ENCODE measurements at places on chromosomes 5 and 9. TPM values are rescaled to one million over a fixed set of nuclear protein-coding genes. Genes with fewer than 3 reads are reported as not detected.

KCNN2 gene
- 4.5 TPM for polyA plus RNA-seq

PFN3 gene
- polyA plus RNA-seq: not detected

PCDHAC2 gene
- 3.1 TPM for polyA plus RNA-seq

DMRT3 gene
- polyA plus RNA-seq: not detected

MARCHF3 gene
- 5.9 TPM for polyA plus RNA-seq

LMX1B gene
- 0.21 TPM for polyA plus RNA-seq

DNA sequence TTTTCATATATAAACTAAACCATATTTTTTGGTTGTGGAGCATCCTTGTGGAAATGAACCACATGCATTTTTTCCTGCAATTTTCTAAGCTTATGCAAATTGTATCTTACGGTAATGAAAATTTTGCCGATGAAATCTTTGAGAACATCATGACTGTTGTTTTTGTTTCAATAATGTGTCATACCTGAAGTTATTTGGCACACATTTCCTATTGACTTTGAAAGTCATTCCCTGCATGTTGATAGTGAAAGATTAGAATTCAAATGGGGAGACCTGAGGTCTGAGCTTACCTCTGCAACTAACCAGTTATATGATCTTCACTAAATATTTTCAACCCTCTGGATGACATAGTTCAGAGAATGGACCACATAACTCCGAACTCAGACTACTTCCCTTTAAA lies 88.5 kb downstream of the PRR16 start:
- H3K36me3 ChIP-seq: no peaks in the 10 kb centered on the region
- H3K4me1 ChIP-seq: no peaks in the 10 kb centered on the region
- no peaks in the 10 kb centered on the region for H3K27me3 ChIP-seq
- no peak overlapping the region for H3K4me3 ChIP-seq
- DNase-seq: no peak

GRCh38 chr9:131406563-131407436 lies 12.9 kb downstream of the PRRC2B start:
- no peak for DNase-seq
- H3K27ac ChIP-seq: peak overlapping the region; percentile 53
- peaks cover 91% of the 10 kb centered on the region for H3K4me1 ChIP-seq
- no peak overlapping the region for H3K4me3 ChIP-seq
- no peaks in the 10 kb centered on the region for H3K27me3 ChIP-seq

DNA sequence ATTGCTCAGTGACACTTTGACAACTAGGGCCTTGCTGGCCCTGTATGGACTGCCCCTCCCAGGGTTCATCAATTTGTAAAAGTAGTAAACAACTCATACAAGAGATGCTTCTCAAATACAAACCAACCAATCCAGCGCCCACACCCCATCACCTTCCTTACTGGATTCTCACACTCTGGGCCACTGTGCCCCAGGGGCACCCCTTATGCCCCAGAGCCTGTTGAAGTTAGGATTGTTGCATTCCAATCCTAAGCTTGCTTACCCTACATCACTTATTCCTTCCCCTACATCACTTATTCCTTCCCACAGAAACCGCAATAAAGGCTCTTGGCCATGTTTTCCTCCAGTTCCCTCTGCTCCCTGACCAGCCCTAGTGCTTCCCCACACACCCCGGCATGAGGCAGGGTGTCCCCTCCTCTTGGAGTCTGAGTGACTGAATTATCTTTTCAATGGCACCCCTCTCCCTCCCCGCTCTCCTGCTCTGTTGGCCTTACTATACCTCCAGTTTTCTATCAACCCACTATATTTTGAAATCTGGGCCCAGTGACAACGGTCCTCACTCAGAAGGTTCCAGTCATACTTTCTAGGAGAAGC lies 182.4 kb upstream of the S1PR3 start:
- H3K27ac ChIP-seq: no peak overlapping the region
- no peaks in the 10 kb centered on the region for H3K4me1 ChIP-seq
- no peak for DNase-seq
- H3K4me3 ChIP-seq: no peak overlapping the region

DNA sequence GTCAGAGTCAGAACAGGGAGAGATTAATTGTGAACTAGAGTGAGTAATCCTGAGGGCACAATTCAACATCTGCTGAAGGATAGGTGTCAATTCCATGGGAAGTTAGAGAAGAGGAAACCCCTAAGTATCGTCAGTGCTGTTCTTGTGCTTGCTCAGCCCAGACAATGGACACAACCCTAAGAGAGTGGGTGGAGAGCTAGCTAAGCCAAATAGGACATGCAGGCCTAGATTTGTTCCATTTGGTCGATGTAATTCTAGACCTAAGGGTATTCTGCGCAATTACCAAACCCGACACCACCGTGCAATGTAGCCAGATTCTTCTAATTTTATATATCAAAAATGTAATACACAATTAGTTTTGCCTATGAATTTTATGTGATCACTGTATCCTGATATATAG lies 431.6 kb downstream of the SH3GL2 start:
- no peaks in the 10 kb centered on the region for H3K36me3 ChIP-seq
- no peaks in the 10 kb centered on the region for H3K4me1 ChIP-seq
- no peaks in the 10 kb centered on the region for H3K27me3 ChIP-seq

DNA sequence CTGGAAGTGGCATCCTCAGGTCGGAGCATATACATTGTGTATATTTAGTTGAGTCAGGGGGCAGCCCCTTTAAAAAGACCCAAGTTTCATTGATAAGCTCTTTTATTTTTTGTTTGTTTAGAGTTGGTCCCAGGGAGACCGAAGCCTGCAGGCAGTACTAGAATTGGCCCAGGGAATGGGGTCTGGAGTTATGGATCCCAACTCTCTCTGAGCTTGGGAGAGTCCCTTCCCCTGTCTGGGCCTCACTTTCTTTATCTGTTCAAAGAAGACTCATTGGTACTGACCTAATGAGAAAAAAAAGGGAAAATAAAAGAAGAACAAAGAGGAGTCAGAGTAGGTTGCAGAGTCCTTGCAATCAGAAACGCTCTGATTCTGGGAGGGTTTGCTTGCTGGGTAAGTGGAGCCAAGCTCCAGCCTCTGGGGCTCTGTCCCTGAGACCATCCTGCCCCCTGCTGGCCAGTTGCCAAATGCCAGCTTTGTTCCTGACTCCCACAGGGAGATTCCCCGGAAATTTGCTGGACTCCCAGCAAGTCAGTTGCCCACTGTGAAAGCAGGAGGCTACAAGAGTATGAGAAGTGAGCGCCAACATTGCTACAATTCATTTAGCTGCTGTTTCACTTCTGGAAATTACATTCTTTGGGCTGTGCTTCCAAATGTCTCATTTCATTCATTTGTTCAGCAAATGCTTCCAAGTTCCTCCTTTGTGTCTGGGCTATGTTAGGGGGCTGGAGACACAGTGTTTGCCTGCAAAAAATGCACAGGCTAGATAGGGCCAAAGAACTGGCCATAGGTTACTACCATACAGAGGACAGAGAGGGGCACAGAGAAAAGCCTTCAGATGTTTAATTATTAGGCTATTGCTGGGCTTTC lies 156.2 kb downstream of the MELK start:
- peak; percentile 55 for DNase-seq
- H3K4me3 ChIP-seq: no peak overlapping the region
- no peak overlapping the region for H3K27ac ChIP-seq

DNA sequence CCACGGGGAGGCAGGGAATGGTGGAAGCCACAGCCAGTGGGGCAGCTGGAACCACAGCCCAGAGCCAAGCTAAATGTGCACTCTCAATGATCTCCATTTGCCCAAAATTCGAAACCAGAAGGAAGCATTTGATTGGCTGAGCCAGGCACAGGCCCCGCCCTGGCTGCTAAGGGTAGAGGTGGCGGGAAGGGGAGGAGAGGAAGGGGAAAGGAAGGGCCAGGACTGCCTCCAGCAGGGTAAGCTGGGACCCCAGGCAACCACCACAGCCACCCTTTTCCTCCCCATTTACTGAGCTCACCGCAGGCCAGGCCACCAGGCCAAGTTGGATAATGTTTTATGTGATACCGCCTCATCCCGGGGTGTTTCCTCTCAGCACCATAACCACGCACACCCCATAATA lies 100.3 kb upstream of the RAPGEF1 start:
- H3K36me3 ChIP-seq: no peaks in the 10 kb centered on the region
- no peaks in the 10 kb centered on the region for H3K27me3 ChIP-seq
- H3K4me1 ChIP-seq: no peaks in the 10 kb centered on the region
- DNase-seq: no peak

- no peak overlapping the region for H3K27ac ChIP-seq
- DNase-seq: no peak
- no peak overlapping the region for H3K4me3 ChIP-seq
- H3K27me3 ChIP-seq: no peaks in the 10 kb centered on the region
- H3K4me1 ChIP-seq: no peaks in the 10 kb centered on the region
Observed at GRCh38 chr5:129679671-129680070, 68.2 kb upstream of the MINAR2 start.

DNA sequence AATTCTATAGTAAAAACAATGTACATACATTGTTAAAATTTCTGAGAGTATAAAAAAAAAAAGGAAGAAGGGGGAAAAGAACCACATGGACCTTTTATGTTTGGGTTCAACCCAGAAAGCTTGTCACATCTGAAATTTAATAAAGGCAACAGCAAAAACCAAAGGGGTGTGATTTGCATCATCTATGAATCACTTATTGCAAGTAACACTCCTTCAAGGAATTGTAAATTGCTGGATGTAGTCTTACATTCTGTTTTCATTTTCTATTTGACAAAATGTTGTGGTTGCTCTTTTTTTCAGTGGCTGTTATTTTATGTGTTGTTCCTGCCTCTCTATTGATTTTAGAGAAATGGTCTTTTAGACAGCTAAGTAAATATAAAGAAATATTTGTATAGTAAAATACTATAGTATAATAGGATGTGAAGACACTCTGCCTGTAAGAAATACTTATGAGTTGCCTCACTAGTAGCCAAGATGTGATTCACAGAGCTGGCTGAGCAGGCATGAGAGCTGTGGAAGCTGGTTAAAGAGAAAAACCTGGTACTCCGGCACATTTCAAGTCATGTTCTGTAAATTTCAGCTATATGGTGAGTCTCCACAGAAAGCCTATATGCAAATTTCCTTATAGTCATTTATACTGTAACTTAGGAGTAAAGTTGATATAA lies 131.1 kb upstream of the CNTLN start:
- no peak overlapping the region for H3K4me3 ChIP-seq
- H3K4me1 ChIP-seq: no peaks in the 10 kb centered on the region
- H3K27ac ChIP-seq: no peak overlapping the region
- no peaks in the 10 kb centered on the region for H3K36me3 ChIP-seq
- H3K27me3 ChIP-seq: no peaks in the 10 kb centered on the region

DNA sequence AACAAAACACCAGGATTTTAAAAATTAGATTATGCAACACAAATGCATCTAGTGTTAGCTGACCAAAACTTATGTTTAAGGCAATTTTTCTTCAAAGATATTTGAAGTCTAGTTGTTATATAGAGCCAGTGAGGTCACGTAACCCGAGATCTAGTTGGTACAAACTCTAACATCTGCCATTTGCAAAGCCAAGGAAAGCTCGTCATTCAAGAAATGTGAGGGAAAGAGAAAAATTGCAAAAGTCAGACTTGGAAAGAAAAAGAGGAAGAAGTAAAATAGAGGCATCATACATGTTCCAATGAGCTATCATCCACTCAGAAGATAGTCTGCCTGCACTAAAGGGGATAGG lies 293.4 kb upstream of the PUM3 start:
- no peak overlapping the region for H3K4me3 ChIP-seq
- H3K27ac ChIP-seq: no peak overlapping the region
- no peaks in the 10 kb centered on the region for H3K4me1 ChIP-seq
- no peaks in the 10 kb centered on the region for H3K36me3 ChIP-seq

DNA sequence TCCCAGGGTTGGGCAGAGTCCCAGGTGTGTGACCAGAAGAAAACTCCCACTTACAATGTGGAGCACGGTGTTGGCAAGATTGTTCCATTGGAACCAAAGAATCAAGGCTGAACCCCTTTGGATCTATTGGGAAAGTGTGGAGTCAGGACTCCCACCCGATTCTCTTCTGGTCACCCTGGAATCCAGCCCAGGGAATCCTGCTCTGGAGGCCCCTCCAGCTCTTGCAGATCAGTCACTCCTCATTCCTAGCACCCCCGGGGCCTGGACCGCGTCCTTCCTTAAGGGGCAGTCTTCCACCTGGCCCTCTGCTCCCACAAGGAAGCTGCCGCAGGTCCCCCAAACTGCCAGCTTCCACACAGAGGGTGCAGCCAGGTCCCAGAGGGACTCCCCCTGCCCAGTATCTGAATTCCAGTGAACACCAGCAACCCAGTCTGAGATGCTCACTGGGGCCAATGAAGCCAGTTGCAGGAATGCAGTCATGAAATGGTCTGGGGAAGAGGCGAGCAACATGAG lies 170.1 kb downstream of the GADD45G start:
- H3K4me1 ChIP-seq: peaks cover 5% of the 10 kb centered on the region
- no peaks in the 10 kb centered on the region for H3K27me3 ChIP-seq
- no peak overlapping the region for H3K4me3 ChIP-seq
- DNase-seq: no peak
- no peak overlapping the region for H3K27ac ChIP-seq
- no peaks in the 10 kb centered on the region for H3K36me3 ChIP-seq

GRCh38 chr5:156251076-156251475 lies 75.9 kb upstream of the SGCD start:
- no peaks in the 10 kb centered on the region for H3K27me3 ChIP-seq
- DNase-seq: no peak
- no peaks in the 10 kb centered on the region for H3K36me3 ChIP-seq
- no peaks in the 10 kb centered on the region for H3K4me1 ChIP-seq

DNA sequence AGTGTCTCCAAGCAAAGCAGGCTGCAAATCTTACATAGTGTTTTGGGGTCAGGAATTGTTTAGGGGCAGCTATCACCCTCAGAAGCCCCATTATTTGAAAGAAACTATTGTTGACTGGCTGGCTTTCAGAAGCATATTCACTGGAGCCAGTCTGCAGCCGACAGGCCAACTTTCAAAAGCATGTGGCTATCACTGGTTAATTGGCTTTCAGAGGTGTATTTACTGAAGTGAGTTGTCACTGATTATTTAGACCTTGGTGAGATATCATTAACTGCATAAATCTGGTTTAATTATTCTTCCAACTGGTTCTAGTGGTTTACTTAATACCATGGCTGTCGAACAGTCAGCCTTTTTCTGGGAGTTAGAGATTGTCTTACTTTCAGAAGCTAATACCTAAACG lies 247.0 kb downstream of the CWC27 start:
- H3K4me3 ChIP-seq: no peak overlapping the region
- DNase-seq: no peak
- H3K36me3 ChIP-seq: no peaks in the 10 kb centered on the region
- H3K4me1 ChIP-seq: no peaks in the 10 kb centered on the region
- no peaks in the 10 kb centered on the region for H3K27me3 ChIP-seq

GRCh38 chr9:14288433-14288832 lies 25.5 kb downstream of the NFIB start:
- H3K4me3 ChIP-seq: no peak overlapping the region
- H3K4me1 ChIP-seq: no peaks in the 10 kb centered on the region
- no peak overlapping the region for H3K27ac ChIP-seq
- DNase-seq: no peak
- H3K27me3 ChIP-seq: no peaks in the 10 kb centered on the region

GRCh38 chr5:42021923-42022322 lies 96.8 kb downstream of the FBXO4 start:
- H3K27ac ChIP-seq: no peak overlapping the region
- no peak for DNase-seq
- no peaks in the 10 kb centered on the region for H3K27me3 ChIP-seq
- no peak overlapping the region for H3K4me3 ChIP-seq
- no peaks in the 10 kb centered on the region for H3K36me3 ChIP-seq

- H3K36me3 ChIP-seq: no peaks in the 10 kb centered on the region
- no peak overlapping the region for H3K27ac ChIP-seq
- no peak for DNase-seq
- no peak overlapping the region for H3K4me3 ChIP-seq
Observed at GRCh38 chr9:107881626-107882300, 392.2 kb upstream of the KLF4 start.

- no peak overlapping the region for H3K4me3 ChIP-seq
- peaks cover 6% of the 10 kb centered on the region for H3K4me1 ChIP-seq
- no peaks in the 10 kb centered on the region for H3K27me3 ChIP-seq
- no peak overlapping the region for H3K27ac ChIP-seq
- H3K36me3 ChIP-seq: no peaks in the 10 kb centered on the region
- DNase-seq: no peak
Observed at GRCh38 chr5:110054240-110054639, 364.5 kb downstream of the MAN2A1 start.
